ENCODE measurements at places on chromosomes 4 and X.

- DNase-seq, result peak; percentile 21
Observed at GRCh38 chrX:107659768-107660167, 31.5 kb downstream of the PRPS1 start.

GRCh38 chr4:48904541-48905142, 1.9 kb downstream of the OCIAD2 start:
- DNase-seq, result no peak

- no peak for DNase-seq
Observed at GRCh38 chr4:155972098-155972497, 18.4 kb upstream of the CTSO start.

- no peak for DNase-seq
Observed at GRCh38 chr4:87505862-87506261, 23.3 kb downstream of the SPARCL1 start.

DNA sequence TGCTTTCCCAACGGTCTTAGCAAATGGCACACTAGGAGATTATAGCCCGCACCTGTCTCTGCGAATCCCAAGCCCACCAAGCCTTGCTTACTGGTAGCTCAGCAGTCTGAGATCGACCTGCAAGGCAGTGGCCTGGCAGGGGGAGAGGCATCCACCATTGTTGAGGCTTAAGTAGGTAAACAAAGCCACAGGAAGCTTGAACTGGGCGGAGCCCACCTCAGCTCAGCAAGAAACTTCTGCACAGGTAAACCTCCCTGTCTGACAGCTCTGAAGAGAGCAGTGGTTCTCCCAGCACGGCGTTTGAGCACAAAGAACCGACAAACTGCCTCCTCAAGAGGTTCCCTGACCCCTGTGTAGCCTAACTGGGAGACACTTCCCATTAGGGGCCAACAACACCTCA, 42.8 kb downstream of the BRWD3 start:
- peak; percentile 2 for DNase-seq

DNA sequence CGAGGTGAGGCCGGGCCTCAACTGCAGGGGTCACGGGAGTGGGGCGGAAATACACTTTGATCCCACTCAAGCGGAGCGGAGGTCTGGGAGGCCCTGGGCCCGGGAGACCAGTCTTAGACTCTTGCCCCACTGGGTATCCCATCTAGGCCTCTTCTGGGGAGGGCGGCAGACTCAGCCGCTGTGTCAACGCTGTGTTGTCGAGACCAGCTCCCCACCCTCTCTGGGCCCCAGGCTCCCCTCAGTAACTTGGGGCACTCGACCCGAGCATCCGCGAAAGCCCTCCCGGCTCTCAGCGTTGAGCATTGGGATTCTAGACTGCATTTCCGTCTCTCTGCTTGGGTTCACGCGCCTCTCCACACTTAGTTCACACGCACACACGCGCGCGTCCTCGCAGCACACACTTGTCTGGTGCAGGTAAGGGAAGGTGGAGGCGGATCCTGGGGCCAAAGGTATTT, 1.7 kb downstream of the NKX3-2 start:
- DNase-seq, result no peak

- no peak for DNase-seq
Observed at GRCh38 chr4:2923668-2924173, 39.5 kb downstream of the NOP14 start.

GRCh38 chrX:1026263-1027015, 186.0 kb downstream of the CRLF2 start:
- no peak for DNase-seq

- no peak for DNase-seq
Observed at GRCh38 chr4:104507112-104507511, 12.4 kb upstream of the CXXC4 start.

GRCh38 chr4:8157944-8158709, 486 bp downstream of the ABLIM2 start:
- DNase-seq, result no peak

- DNase-seq, result no peak
Observed at GRCh38 chrX:10828036-10828435, 207.7 kb upstream of the MID1 start.

- no peak for DNase-seq
Observed at GRCh38 chrX:69146739-69147138, 18.5 kb downstream of the PJA1 start.

DNA sequence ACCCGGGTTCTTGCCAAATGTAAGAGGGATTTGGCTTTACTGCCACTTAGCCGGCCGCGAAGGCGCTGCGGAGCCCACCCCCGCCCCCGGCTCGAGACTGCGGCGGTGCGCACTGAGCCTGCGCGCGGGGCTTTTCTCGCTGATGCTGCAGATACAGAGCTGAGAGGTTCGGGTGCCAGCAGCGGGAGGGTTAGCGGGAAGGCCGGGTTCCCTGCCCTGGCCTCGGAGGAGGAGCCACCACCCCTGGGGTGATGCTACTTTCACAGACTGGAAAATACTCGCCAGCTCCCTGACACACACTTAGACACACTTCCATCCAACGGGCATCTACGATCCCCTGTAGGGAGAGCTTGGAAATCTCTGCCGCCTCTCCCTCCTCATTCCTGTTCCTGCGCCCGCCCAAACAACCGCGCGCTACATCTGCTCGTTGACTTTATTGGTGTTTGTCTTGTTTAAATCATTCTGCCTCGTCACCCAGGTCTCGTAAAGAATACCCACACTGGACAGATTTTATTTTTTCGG, 2.1 kb upstream of the PCDH7 start:
- DNase-seq, result peak; percentile 75

- peak; percentile 93 for DNase-seq
Observed at GRCh38 chrX:143058120-143058519, 32.4 kb downstream of the SPANXN4 start.

- DNase-seq, result no peak
Observed at GRCh38 chrX:47572773-47573340, 9.4 kb upstream of the TIMP1 start.

GRCh38 chrX:15680401-15680800, 15.8 kb upstream of the CLTRN start:
- DNase-seq, result no peak

DNA sequence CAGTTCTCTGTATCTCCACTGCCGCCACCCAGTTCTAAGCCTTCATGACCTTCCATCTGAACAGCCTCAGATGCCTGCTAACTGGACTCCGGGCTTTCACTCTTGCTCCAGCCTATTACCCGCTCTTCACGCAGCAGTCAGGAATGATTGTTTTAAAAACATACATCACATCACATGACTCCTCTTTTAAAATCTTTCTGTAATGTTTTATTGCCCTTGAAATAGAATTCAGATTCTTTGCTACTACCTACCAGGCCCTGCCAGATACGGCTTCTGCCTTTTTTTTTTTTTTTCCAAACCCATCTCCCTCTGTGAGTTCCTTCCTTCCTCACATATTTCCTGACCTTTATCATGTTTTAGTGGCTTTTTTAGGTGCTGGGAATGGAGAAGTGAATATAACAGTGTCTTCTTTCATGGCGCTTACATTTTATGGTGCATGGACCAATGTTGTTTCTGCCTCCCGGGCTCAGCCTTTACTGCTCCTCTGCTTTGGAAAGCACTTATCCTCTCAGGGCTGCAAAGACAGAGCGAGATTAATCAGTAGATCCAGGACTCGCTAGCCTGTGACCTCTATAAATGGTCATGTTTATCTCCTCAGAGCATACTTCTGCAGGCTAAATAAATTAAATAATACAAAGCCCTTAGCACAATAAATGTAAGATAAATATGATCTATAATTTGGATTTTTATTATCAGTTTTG, 58.0 kb downstream of the FBXO8 start:
- no peak for DNase-seq

DNA sequence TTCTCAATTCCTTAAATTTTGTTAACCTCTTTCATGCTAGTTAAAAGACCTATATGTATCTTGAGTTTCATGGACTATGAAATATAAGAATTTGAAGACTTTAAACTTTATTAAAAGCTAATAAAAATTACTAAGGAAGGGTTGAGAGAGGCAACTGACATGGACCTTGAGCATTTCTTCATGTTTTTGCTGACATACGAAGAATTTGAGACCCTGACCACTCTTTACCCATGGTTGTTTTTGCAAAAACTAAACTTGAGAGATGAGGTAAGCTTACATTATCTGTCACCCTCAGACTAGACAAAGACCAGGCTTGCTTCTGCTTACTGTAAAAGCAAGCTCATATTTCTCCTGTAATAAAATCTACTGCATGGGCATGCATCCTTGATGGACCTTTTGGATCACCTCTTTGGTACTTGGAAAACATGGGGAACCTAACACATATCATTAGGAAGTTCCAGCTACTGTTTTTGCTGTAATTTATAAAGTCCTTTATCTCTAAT, 338.2 kb upstream of the PABPC4L start:
- DNase-seq, result no peak

- DNase-seq, result no peak
Observed at GRCh38 chr4:113831457-113831856, 69.9 kb upstream of the CAMK2D start.

DNA sequence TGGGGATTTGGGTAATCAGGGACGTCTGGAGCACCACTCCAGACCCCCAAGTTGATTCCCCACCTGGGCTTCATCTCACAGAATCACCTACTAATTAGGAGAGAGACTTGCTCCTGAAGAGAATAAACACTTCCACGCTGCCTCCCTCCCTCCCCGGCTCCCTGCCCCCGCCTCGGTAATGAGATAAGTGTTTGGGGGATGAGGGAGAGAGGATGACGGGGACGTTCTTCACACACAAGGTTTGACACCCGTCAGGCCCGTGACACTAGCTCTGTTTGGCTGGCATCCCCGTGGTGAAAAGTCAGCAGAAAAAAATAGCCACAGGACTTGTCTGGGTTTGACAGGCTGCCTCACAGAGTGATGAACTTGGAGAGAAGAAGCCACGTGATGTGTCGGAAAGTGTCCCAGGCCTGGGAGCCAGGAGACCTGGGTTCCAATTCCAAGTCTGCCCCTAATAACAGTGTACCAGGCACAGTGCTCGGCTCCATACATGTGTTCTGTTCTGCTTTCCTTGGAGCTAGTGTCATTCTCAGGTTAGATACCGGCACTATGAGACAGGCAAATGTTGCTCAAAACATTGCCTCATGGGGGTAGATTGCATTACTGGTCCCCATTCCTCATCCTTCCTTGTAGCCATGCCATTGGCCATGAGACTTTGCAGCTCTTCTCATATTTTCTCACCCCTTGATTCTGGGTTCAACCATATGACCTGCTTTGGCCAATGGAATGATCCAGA, 578.0 kb downstream of the BCOR start:
- DNase-seq, result no peak

- DNase-seq, result no peak
Observed at GRCh38 chr4:86908251-86908657, 16.0 kb upstream of the C4orf36 start.

DNA sequence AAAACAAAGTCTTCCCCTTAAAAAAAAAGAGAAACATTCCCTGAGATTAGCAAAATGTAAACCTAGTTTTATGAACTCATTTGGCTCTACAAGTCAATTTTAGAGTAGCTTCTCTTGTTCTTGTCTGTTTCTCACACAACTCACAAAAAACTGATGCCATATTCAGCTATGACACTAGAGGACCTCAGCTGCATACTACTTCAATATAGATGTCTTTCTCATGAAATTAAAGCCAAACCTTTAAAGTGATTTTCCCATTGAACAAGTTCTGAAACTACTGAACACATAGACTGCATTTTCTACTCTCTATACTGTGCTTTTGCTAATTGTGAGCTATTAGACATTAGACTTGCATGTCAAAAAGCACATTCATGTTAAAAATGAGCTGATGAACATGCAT, 49.8 kb downstream of the TBCK start:
- DNase-seq, result no peak

DNA sequence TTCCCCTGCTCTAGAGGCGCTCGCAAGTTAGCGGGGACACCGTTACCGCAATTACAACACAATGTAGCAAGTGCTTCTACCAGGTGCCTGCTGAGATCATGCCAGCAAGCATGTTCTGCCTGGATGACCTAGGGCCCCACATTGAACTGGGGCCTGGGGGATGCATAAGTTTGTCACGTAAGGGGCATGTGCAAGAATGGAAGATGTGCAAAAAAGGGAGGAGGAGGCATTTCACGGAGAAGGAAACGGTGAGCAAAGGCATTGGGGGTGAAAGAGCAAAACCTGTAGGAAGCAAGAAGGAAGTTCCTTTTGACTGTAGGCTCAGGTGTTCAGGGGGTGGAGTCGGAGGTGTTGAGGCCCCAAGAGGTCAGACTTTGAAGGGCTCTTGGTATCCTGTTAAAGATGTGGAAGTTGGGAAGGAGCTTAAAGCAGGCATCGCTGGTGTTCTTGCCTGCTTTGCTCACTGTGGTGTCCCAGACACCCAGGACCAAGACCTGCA, 602 bp upstream of the SCARB2 start:
- DNase-seq, result no peak

GRCh38 chr4:3013323-3013722, 50.0 kb downstream of the GRK4 start:
- DNase-seq, result no peak

- no peak for DNase-seq
Observed at GRCh38 chr4:75698162-75698962, 25.2 kb upstream of the G3BP2 start.

DNA sequence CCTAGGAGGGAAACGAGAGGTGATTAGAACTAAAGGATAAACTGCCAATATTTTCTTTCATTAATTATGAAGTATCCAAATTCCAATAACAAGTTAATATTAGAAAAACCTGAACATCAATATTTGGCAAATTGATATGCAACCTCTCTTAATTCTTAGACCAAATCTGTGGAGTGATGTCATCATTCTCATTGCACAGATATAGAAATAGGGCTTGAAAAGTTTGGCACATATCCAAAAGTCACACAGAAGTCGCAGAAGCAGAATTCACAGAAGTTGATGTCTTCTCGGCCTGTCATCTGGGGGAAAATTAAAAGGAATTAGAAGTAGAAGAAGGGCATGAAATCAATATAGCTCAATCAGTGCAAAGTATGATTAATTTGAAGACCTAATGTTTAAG, 36.9 kb downstream of the ENPEP start:
- no peak for DNase-seq

- DNase-seq, result no peak
Observed at GRCh38 chr4:820230-821172, 5.4 kb downstream of the CPLX1 start.

GRCh38 chr4:77579406-77580076, 26.1 kb upstream of the CXCL13 start:
- DNase-seq, result no peak

- DNase-seq, result no peak
Observed at GRCh38 chr4:98434816-98435215, 173.6 kb downstream of the RAP1GDS1 start.

GRCh38 chr4:67103001-67103747, 442.1 kb downstream of the CENPC start:
- no peak for DNase-seq

DNA sequence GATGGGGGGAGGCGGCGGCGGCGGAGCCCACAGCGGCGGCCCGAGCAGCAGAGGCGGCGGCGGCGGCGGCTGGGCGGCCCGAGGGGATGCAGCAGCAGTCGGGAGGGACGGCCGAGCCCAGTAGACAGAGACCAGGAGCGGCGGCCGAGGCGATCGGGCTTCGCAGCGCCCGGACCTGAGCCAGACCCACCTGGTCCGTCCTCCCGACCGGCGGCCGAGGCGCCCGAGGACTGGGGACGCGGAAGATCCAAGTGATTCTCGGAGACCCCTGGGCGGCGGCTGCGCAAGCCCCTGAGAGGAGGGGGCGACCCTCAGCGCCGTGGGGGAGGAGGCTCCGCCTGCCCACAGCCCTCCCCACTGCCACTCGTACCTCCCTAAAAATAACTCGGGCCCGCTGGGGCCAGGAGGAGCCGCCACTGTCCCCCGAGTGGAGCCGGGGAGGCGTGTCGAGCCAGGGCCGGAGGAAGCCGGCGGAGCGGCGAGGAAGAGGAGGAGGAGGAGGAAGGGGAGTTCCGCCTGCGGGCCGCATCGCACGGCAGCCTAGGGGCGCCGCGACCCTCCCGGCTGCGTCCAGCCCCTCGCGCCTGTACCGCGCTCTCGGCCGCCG, 608 bp downstream of the RAPGEF2 start:
- no peak for DNase-seq
